GM19239 (cell line): ENCODE measurements at places on chromosomes 3 and 15.

DNA sequence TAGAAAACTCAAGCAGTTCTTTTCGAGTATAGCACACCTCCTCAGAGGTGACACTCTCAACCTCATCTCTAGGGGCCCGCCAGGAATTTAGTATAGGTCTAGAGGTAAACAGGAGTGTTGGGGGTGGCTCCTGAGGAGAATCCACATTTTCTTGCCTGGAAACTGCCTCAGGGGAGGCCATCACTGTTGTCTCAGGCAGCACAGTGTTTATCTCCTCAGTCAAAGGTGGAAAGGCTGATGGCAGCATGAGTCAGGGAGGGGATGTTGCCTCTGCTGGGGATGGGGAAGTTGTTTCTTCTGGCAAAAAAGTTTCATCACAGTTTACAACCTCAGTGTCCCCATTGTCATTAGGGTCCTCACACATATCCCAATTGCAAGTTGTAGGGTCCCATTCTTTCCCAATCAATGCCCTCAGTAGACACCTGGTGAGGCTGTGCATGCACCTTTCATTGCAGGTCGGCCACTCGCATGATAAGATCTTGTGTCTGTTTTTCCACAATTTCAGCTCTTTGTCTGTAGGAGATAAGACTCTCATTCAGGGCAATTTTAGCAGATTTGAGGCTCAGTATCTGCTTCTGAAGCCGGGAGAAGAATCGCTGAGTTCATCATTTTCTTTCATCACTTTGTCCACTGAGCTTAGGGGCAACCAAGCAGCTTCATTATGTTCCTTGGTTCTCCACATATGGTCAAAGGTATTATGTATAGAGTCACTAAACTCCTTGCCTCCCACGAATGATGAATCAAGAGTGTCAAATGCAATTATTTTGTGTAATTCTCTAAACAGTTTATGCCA lies 25.8 kb downstream of the NAALADL2 start:
- no peak for DNase-seq

GRCh38 chr3:75938921-75939320 lies 153.6 kb upstream of the ZNF717 start:
- DNase-seq, result no peak

GRCh38 chr15:68218331-68218730 lies 11.2 kb downstream of the CLN6 start:
- DNase-seq, result no peak

DNA sequence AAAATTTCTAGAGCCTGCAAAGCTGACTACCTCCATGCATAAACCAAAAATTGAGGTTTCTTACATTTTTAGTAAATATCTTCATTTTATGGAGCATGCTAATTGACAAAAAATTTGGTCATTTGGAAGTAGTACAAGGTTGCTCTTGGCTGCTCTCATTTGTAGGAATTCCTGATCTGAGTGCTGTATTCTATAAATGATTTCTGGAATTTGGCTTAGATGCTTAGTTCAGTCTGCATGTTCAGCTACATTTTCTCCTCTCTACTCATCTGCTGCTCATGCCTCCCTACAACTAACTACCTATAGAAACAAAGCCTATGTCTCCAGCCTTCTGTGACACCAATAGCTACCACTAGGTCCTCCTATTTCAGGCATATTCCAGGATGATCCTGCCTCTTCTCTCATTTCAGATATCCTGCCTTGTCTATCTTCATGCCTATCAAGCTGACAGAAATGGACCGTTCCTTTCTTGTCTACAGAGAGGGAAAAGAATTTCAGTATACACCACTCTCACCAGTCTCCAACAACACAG lies 901.1 kb downstream of the TBL1XR1 start:
- no peak for DNase-seq

- DNase-seq, result no peak
Measured at GRCh38 chr3:70011582-70011981, 12.0 kb downstream of the SAMMSON start.

DNA sequence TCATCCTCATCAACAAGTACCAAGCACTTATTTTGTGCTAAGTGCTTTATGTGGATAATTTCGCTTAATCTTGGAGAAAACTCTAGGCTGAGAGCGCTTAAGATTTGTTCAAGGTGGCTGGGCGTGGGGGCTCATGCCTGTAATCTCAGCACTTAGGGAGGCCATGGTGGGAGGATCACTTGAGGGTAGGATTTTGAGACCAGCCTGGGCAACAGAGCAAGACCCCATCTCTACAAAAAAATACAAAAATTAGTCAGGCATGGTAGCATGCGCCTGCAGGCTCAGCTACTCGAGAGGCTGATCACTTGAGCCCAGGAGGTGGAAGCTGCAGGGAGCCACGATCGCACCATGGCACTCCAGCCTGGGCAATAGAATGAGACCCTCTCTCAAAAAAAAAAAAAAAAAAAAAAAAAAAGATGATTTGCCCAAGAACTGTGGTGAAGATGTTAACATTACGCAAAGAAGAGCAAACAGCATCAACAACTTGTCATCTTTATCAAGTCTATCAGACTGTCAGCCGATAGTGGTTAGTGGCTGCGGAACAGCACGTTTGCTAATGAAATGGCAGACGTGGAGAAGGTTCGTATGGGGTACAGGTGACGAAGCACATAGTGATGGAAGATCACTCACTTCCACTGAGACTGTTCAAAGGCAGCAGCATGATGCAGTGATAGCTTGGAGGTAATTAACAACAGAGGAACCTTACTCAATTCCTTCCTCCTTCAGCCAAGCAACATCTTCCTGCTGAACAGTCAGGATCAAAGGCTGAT lies 27.7 kb downstream of the NRROS start:
- no peak for DNase-seq
